ENCODE measurements at places on chromosomes 2 and 18.
A peak's percentile ranks its signal among the peaks of the same experiment; 100 is the strongest.

DNA sequence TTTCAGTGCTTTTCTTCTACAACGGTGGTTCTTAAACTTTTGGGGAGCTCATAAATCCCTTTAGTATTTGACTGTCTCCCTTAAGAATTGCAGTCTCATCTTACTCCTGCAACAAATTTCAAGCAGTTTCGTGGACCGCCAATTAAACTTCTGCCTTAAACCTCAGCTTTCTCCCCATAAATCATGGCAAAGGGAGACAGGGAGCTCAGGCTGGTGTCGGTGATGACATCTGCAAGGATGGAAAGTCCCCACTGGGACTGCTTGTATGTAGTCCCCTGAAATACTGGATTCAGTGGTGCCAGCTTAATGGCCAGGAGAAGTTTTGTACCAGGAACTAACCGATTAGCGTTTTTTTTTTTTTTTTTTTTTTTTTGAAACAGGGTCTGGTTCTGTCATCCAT is 148.7 kb upstream of the ITGA6 start:
- no peak for DNase-seq

DNA sequence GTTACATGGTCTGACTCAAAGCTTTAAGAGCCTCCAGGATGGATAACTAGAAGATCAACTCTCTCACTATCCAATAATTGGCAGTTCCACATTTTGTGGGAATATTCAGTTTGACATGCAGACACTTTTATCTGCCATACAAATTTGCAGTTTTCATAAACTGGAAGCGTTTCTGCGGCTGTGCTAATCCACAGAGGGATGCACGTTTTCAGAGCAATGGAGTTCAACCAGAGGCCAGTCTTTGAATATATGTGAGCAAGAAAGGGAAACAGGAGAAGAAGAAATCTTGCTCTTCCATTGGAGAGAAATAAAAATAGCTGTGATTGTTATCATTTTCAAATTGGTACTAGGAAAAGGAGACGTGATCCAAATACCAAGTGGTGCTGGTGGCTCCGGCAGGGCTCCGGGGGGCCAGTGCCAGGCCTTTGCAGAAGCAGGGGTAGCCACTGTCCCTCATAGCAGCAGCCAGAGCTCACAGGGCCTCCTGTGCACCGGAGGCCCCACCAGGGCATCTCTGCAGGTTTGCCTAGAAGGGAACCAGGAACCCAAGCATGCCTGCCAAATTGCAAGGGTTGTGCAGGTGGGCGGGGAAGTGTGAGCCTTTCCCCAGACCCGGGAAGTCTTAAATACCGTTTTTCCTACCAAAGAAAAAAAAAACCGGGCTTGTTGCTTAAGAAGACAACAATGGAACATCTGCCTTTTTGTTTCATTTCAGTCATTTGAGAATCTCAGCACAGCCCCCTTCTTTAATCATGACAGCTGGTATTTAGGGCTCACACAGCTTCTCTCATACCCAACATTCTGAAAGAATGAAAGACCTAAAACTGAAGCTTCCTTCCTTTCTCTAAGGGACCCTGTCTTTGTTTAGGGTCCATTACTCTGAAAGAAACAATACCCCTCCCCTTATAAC is 791.1 kb upstream of the SOX11 start:
- no peak for DNase-seq

DNA sequence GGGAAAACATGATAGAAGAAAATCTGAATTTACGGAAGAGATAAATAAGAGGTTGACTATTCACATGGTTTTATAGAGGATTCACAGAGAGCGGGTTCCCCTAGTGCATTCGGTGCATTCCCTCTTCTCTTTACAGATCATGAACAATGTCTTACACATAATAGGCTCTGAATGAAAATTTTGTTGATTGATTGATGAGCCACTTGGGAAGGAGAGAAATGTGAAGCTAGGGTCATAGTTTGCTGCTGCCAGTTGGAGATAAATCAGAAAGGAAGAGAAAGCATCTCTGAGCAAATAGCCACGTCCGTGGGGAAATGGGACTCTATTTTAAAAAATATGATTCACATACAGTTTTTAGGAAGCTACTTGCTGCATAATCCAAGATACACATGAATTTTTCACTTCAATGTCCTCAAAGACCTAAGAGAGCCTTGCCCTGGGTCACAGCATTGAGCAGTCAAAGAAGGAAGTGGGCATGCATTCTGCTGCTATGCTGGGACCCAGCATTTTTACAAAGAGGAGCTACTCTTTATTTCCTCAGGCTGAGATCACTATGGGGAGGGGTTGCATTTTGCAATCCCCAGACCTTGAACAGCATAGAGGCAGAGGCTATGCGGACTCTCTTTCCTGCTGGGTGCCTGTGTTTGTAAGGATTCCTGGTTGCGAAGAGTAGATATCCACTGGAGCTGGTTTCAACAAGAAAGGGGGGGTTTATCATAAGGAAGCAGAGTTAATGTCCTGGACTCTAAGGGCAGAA is 395.3 kb downstream of the TSN start:
- DNase-seq: no peak

- peak; percentile 23 for DNase-seq
These were observed 30.0 kb downstream of the THNSL2 start for GRCh38 chr2:88199912-88200682.

- DNase-seq: no peak
These were observed 52.3 kb downstream of the DIS3L2 start for GRCh38 chr2:232013701-232014353.

- DNase-seq: no peak
These were observed 33.1 kb upstream of the DNMT3A start for GRCh38 chr2:25374827-25375226.

- no peak for DNase-seq
These were observed 294.7 kb downstream of the FBXO15 start for GRCh38 chr18:73852789-73853549.

DNA sequence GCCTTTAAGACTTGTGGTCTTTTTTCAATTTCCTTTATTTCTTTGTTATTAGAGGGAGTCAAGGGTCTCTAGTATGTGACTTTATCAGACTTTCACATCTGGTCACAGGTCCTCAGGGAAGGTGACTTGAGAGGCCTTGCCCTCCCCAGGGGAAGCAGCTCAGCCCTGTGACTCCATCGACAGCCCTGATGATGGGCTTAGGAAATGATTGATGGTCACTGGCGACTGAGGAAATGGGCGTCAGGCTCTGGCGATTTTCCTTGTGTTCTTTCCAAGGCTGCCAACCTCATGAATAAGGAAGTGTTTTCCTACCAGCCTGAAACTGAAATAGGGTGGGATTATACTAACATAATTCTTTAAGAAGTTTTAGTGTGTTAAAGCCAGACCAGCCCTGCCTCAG is 21.1 kb downstream of the SERPINE2 start:
- no peak for DNase-seq

GRCh38 chr2:19349911-19350677 is 8.3 kb downstream of the OSR1 start:
- DNase-seq: peak; percentile 62

- DNase-seq: no peak
These were observed 147.9 kb downstream of the LNPK start for GRCh38 chr2:175854129-175854528.

DNA sequence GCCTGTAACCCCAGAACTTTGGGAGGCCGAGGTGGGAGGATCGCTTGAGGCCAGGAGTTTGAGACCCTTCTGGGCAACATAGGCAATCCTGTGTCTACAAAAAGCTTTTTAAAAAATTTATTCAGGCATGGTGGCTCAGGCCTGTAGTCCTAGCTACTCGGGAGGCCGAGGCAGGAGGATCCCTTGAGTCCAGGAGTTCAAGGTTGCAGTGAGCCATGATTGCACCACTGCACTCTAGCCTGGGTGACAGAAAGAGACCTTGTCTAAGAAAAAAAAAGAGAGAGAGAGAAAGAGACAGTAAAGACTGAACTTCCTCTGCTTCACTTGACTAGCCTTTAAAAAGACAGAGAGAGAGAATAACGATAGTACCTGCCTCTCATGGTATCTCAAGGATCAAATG is 62.4 kb downstream of the INPP5D start:
- no peak for DNase-seq

DNA sequence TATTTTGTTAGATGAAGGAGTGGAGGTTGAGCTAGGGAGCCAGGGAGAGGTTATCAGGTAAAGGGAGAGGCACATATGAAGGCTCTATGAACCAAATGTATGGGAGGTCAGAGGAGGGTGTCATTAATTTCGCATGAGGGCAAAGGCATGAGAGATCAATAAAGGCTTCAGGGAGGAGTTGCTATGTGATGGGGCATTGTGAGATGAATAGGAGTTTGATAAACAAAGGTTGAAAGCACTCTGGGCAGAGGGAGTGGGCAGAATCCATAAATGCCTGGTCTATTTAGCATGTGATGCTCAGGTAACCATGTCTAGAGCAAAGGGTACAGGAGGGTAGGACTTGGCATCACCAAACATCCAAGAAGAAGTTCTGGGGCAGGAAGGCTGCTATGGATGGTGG is 273.4 kb downstream of the HAUS1 start:
- DNase-seq: no peak

GRCh38 chr2:80293039-80293438 is 11.5 kb downstream of the LRRTM1 start:
- DNase-seq: no peak

DNA sequence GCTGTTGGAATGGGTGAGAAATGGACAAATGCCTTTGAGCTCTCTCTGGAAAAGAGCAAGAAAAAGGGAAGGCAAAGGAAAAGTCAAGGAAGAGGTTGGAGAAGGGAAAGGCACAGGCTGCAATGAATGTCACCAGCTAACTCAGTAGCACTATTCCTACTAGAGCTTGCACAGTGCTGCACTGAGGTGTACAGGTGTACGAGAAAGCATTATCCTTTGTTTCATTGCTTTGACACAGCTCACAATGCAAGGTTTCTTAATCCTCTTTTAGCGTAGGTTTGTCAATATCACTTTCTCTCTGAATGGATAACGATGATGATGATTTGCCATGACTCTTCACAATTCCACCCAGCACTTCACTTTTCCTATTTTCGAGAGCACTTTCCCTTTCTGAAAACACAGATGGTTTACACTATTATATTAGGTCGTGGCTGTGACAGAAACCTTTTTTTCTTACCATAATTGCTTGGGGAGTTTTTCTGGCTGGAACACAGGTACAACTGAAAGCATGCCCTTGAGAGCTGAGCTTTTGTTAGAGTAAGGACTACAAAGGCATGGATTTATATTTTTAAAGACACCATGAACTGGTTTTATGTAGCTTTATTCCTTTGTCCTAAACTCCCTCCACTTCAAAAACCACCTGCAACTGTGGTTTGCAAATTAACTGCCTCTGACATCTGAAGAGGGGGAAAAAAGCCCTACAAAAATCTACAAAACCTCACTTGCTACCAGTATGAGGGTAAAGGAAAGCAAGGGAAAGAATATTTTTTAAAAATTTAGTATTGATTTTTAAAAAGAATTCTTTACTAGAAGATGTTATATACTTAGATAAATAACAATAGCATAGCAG is 265.5 kb downstream of the TGIF1 start:
- DNase-seq: no peak

GRCh38 chr2:50469784-50470183 is 562.1 kb downstream of the NRXN1 start:
- no peak for DNase-seq

DNA sequence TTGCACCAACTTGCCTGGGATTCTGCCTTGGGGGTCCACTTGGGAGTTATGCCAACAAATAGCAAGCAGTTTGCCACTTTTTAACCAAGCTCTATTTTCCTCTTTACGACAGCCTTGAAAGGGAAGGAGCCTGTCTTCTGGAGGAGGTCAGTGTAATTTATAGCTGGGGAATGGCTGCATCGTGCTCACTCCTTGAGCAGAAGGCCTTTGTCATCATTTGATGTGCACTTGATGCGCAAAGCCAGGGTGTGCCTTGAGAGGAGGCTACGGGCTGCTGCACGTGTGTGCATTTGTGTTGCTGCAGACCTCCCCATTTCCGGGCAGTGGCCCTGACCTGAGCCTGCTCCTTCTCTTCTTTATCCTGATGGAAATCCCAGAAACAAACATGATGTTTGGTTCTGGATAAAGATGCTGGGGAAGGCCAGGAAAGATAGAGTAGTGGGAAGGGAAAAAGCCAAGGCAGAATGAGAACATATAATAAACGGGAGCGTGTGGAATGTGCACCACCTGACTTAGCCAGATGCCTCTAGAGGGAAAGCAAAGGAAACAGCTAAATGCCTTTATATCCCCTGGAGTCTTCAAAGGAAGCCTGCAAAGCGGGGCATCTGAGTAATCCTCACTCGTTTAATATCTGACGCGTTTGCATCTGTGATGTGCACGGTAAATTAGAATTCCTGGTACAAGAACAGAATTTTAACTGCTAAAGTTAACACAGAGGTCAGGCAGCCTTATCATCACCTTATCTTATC is 68.3 kb upstream of the ZNF521 start:
- no peak for DNase-seq

- DNase-seq: no peak
These were observed 57.2 kb upstream of the TNP1 start for GRCh38 chr2:216916956-216917650.

DNA sequence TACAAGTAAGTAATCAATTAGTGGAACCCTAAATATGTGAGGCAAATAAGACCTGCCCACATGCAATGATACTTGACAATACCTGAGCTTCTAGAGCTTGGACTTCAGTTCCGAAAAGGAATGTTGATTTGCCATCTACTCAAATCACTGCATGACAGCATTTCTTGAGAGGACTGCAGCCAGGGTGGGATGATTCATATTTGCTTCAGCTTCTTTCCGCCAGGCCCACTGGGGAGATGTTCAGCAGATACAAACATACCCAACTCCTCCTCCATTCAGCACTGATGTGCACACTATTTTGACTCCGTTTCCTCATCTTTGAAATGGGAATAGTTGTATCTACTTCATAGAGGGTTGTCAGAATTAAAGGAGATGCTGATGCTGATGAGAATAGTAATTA is 28.8 kb upstream of the TMEM177 start:
- no peak for DNase-seq

- DNase-seq: no peak
These were observed 50.6 kb upstream of the ZFP36L2 start for GRCh38 chr2:43276962-43277391.

DNA sequence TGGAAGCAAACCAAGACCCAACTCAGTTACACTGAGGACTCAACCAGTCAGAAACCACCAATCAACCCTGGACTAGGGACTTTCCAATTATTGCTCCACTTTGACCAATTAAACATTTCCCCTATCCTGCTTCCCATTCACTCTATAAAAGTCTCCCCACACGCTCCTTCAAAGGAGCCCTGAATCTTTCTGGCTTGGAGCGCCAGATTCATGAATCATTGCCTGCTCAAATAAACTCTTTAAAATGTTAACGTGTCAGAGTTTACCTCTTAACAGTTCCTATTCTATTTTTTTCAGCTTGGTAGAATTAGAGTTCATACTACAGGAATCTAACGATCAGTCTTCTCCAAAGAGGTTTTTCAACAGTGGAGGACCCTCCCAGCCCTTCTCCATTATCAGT is 20.7 kb upstream of the SULT1C2 start:
- no peak for DNase-seq
